GM23338 (cell line): ENCODE measurements at places on chromosomes 1 and 21. TPM values are rescaled to one million over a fixed set of nuclear protein-coding genes. Genes with fewer than 3 reads are reported as not detected.

Gene PYHIN1
- polyA plus RNA-seq = not detected in 2 replicates

DNA sequence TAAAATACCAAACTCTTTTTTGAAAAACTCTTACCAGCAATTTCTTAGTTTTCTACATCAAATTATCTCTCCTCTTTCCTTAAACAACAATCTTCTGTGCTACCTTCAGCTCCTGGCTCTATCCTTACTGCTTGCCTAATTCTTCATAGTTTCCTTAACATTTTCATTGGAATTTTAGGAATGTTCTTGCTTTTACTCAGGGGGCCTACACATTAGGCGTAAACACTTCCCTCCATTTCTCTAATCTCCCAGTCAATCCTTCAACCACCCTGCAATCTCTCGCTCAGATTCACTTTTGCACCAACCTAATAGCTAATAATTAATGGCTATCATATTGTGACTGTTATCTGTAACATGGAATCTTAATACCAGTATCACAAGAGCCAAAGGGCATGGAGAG lies 50.1 kb downstream of the ADAMTS5 start:
- no peaks in the 10 kb centered on the region for H3K27me3 ChIP-seq
- no peak overlapping the region for H3K27ac ChIP-seq
- H3K4me3 ChIP-seq = no peak overlapping the region
- peaks cover 11% of the 10 kb centered on the region; the same call in 1 of the 2 replicates for H3K4me1 ChIP-seq
- no peaks in the 10 kb centered on the region for H3K36me3 ChIP-seq
- peak; percentile 65 for DNase-seq

DNA sequence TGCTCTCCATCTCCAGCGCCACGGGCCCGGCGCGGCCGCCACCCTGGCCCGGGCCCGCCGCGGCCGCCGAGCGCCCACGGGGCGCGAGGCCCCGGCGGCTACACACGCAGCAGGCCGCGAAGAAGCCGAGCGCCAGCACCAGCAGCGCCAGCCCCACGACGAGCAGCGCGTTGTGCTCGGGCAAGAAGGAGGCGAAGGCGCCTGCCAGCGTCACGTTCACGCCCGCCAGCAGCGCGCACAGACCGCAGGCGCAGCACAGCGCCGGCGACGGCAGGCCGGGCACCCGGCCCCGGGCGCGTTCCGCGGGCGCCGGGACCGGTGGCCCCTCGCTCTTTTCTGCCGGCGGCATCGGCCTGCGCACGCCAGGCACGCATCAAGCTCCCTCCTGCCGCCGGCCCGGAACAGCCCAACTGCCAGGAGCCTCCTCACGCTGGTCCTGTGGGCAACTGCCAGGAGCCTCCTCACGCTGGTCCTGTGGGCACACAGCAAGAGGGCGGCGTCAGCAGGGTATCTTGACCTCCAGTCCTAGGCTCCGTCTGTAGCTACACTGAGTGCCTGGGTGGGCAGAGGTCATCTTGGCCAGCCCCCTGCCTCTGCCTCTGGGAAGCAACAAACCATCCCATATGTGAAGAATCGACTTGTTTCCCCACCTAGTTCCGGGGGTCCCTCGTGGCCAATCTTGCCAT lies 18.1 kb downstream of the KNCN start:
- DNase-seq = peak; percentile 63
- peak overlapping the region; percentile 50; the same call in 1 of the 2 replicates for H3K4me3 ChIP-seq
- H3K27ac ChIP-seq = no peak overlapping the region
- H3K27me3 ChIP-seq = peaks cover 98% of the 10 kb centered on the region
- peaks cover 3% of the 10 kb centered on the region for H3K4me1 ChIP-seq

DNA sequence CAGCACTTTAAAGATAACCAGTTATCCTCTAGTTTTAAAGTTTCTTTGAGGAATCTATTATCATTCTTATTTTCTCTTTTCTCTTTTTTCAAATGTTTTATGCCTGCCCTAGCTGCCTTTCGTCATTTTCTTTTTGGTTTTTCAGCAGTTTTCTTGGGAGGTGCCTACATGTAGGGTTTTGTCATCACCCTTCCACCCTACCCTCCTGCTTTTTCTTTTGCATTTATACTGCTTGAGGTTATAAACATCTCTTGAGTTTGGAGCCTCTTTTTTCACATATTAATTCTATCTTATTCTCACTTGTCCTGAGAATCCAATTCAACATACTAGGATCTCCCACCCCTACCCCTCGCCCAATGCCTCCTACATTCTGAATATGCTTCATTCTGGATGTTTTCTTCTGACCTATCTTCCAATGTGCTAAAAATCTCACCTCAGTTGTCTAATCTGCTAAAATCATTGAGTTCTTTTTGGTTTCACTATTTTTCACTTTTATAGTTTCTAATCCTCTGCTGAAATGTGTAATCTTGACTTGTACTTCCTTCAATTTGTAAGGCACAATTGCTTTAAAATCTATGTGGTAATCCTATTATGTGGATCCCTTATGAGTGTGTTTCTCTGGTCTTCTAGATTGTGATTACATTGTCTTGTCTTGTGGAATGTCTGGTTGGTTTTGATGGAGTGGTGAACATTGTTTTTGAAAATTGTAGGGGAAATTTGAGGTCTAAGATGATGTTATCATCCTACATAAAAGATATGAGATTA lies 38.7 kb downstream of the MIA3 start:
- no peak overlapping the region for H3K27ac ChIP-seq
- no peaks in the 10 kb centered on the region for H3K4me1 ChIP-seq
- no peak overlapping the region for H3K4me3 ChIP-seq
- peaks cover 75% of the 10 kb centered on the region for H3K36me3 ChIP-seq
- H3K27me3 ChIP-seq = no peaks in the 10 kb centered on the region
- no peak for DNase-seq

Gene TTLL10
- not detected in 2 replicates for polyA plus RNA-seq

DNA sequence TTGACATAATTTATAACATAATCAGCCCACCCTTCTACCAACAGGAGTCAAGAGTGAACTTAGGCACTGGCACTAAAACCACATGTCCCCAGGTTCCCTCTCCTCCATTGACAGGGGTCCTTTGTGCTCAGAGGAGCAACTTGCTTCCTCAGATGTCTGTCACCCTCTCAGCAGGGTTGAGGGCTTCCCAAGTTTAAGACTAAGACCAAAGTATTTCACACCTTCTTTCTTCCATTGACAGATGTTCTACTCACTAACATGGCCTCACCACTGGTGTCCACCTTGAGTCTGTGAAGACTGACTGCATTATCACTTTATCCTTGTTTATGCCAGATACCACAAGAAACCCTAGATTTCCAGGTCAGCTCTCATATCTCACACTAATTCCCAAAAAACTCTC lies 56.5 kb downstream of the CCDC18 start:
- no peak for DNase-seq
- no peak overlapping the region for H3K4me3 ChIP-seq
- H3K27ac ChIP-seq = no peak overlapping the region
- peaks cover 12% of the 10 kb centered on the region for H3K36me3 ChIP-seq
- no peaks in the 10 kb centered on the region for H3K27me3 ChIP-seq

Gene CHI3L2
- polyA plus RNA-seq = 0.68 TPM in 1 of 2 replicates, not detected in the other

Gene CC2D1B
- polyA plus RNA-seq = 5.7 and 6.0 TPM in 2 replicates

GRCh38 chr1:97603776-97604175 lies 317.1 kb downstream of the DPYD start:
- H3K36me3 ChIP-seq = no peaks in the 10 kb centered on the region
- H3K27me3 ChIP-seq = no peaks in the 10 kb centered on the region
- H3K27ac ChIP-seq = no peak overlapping the region
- H3K4me3 ChIP-seq = no peak overlapping the region

Gene OR14K1
- polyA plus RNA-seq = not detected in 2 replicates

Gene SLC9A1
- polyA plus RNA-seq = 10.4 and 10.5 TPM in 2 replicates

- DNase-seq = no peak
- peaks cover under 1% of the 10 kb centered on the region; the same call in 1 of the 2 replicates for H3K27me3 ChIP-seq
- H3K4me3 ChIP-seq = peak overlapping the region; percentile 63
- peaks cover 17% of the 10 kb centered on the region; the same call in 1 of the 2 replicates for H3K4me1 ChIP-seq
These were observed 1.4 kb downstream of the DVL1 start for GRCh38 chr1:1347663-1348419.

Gene KCNA10
- polyA plus RNA-seq = not detected in 2 replicates

DNA sequence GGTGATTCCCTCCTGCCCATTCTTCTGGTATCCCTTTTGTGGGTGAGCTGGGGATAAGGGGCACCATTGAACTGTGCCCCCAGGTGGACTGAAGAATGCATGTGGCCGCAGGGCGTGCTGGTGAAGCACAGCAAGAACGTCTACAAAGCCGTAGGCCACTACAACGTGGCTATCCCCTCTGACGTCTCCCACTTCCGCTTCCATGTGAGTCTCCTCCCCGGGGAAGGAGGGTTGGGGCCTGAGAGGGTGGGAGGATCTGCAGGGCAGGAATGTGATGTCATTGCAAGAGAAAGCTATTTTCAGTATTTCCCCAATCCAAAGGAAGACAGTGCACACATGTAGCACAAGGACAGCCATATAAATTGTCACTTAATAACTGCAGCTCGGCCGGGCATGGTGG lies 7.5 kb upstream of the KPNA6 start:
- H3K36me3 ChIP-seq = peaks cover 4% of the 10 kb centered on the region; the same call in 1 of the 2 replicates
- no peaks in the 10 kb centered on the region for H3K4me1 ChIP-seq
- H3K27ac ChIP-seq = no peak overlapping the region
- no peak for DNase-seq

DNA sequence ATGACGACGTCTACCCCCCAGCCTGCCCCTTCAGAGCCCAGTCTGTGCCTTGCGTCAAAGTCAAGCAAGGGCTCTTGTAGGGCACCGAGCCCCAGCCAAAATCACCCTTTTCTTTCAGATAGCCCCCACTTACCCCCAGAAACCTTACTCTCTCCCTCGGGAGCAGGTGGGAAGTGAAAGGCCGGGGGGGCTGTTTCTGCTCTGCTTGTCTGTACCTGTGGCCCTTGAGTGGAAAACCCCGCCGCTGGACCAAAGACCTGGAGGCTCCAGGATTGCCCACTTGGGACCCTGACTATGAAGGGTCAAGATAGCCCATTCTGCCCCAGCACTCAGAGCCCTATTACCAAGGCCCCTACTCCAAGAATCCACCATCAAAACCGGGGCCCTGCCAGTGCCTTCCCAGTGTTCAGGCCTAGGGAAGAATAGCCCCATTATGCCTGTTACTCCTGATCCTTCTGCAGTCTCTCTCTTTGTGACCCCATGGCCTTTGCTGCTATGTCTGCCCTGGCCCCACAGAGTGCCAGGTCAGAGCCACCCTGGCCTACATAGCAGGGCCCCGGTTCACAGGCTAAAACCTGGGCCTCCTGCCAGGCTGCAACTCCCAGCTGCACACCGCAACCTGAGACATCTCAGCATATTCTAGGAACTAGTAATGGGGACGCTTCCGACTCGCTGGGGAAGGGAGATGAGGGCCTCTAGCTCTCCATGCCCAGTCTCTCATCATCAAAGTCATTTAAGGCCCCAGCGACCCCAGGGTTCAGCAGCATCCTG lies 22.2 kb upstream of the HPDL start:
- H3K27ac ChIP-seq = peak overlapping the region; percentile 87
- peaks cover 42% of the 10 kb centered on the region for H3K4me1 ChIP-seq
- peak overlapping the region; percentile 66 for H3K4me3 ChIP-seq
- H3K27me3 ChIP-seq = no peaks in the 10 kb centered on the region
- no peaks in the 10 kb centered on the region for H3K36me3 ChIP-seq
- no peak for DNase-seq

Gene TRIM58
- polyA plus RNA-seq = 1.6 and 2.4 TPM in 2 replicates

GRCh38 chr1:203215573-203215972 lies 13.9 kb downstream of the CHIT1 start:
- peaks cover 10% of the 10 kb centered on the region for H3K4me1 ChIP-seq
- no peak overlapping the region for H3K27ac ChIP-seq
- no peaks in the 10 kb centered on the region for H3K36me3 ChIP-seq
- H3K4me3 ChIP-seq = no peak overlapping the region

DNA sequence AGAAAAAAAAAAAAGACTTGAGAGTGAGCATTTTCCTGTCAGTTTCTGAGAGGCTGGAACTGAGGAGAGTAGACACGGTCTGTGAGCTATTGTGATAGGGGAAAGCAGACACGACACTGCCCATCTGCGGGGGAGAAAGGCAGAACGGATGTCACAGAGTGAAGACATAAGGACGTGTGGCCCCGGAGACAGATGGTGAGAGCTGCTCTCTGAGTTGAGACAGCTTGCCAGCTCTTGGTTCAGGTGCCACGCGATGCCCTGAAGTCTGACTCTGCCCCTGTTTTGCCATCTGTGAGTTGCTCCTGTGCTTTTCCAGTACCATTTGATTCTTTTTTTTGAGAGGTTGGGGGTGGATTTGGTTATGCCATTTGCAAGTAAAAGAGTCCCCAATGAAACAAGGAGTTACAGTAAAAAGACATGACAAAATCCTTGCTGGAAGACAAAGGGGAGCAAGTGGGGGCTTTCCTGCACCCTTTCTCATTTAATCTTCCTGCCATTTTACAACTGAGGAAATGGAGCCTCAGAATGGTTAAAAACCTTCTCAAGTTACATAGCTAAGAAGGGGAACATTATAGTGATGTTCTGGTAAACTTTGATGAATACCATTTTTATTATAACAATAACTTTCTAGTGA lies 128.9 kb upstream of the DNAH14 start:
- no peaks in the 10 kb centered on the region for H3K27me3 ChIP-seq
- H3K4me3 ChIP-seq = peak overlapping the region; percentile 26
- DNase-seq = peak; percentile 56
- H3K4me1 ChIP-seq = peaks cover 14% of the 10 kb centered on the region

- H3K4me1 ChIP-seq = peaks cover 8% of the 10 kb centered on the region; the same call in 1 of the 2 replicates
- H3K4me3 ChIP-seq = no peak overlapping the region
- H3K27me3 ChIP-seq = peaks cover 11% of the 10 kb centered on the region
- no peak for DNase-seq
These were observed 5.5 kb upstream of the PTGER3 start for GRCh38 chr1:71053146-71053545.

- no peak for DNase-seq
- no peaks in the 10 kb centered on the region for H3K36me3 ChIP-seq
- H3K4me1 ChIP-seq = peaks cover 5% of the 10 kb centered on the region; the same call in 1 of the 2 replicates
- H3K4me3 ChIP-seq = no peak overlapping the region
- H3K27ac ChIP-seq = no peak overlapping the region
These were observed 5.3 kb upstream of the S100B start for GRCh38 chr21:46610018-46610701.

GRCh38 chr21:32884062-32884461 lies 112.5 kb upstream of the PAXBP1 start:
- no peak overlapping the region for H3K27ac ChIP-seq
- H3K4me1 ChIP-seq = no peaks in the 10 kb centered on the region

- H3K27me3 ChIP-seq = peaks cover 75% of the 10 kb centered on the region
- H3K4me1 ChIP-seq = no peaks in the 10 kb centered on the region
- no peak for DNase-seq
- no peaks in the 10 kb centered on the region for H3K36me3 ChIP-seq
These were observed 26.2 kb downstream of the RNF187 start for GRCh38 chr1:228513236-228513900.

Gene TTC39A
- polyA plus RNA-seq = 2.0 and 2.3 TPM in 2 replicates

- no peaks in the 10 kb centered on the region; the same call in 1 of the 2 replicates for H3K4me1 ChIP-seq
- no peak for DNase-seq
- H3K27ac ChIP-seq = no peak overlapping the region
- H3K4me3 ChIP-seq = no peak overlapping the region
- no peaks in the 10 kb centered on the region for H3K36me3 ChIP-seq
- H3K27me3 ChIP-seq = no peaks in the 10 kb centered on the region
These were observed 7.1 kb upstream of the RASAL2 start for GRCh38 chr1:178086766-178087165.

- peak overlapping the region; percentile 95 for H3K4me3 ChIP-seq
- peaks cover 19% of the 10 kb centered on the region for H3K4me1 ChIP-seq
- no peak for DNase-seq
- H3K27ac ChIP-seq = 0 out of 2 replicates have a peak overlapping the region, but pooled peaks have one; percentile 39
- H3K27me3 ChIP-seq = no peaks in the 10 kb centered on the region
These were observed 3.5 kb downstream of the PABPC4 start for GRCh38 chr1:39573097-39573465.
